Esophagus muscularis mucosa (tissue), 4 donors: ENCODE measurements at places on chromosomes 3 and 15. TPM values are rescaled to one million over a fixed set of nuclear protein-coding genes. Genes with fewer than 3 reads are reported as not detected.

DNA sequence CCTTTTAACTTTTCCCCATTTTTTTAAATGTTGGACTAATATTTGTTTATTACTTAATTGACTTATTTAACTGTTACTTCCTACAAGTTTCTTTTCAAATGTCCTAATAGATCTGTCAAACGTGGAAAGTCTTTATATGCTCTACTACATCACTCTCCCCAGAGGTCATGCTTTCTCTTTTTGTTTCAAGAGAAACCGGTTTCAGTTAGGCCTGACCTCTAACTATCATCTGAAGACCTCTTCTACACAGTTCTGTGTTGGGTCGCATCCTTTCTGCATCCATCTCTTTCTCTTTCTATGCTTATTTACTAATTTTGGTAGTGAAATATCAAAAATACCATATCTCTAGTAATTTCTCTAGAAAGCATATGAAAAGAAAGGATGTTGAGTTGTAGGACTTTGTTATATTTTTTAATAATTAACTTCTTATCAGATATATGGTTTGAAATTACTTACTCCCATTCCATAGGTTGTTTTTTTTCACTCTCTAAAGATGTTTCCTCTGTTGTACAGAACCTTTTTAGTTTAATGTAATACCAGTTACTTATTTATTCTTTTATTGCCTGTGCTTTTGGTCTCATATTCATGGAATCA, 781.2 kb upstream of the ARPP21 start:
- H3K36me3 ChIP-seq, result no peaks in the 10 kb centered on the region
- H3K27ac ChIP-seq, result no peak overlapping the region
- H3K27me3 ChIP-seq, result no peaks in the 10 kb centered on the region
- no peaks in the 10 kb centered on the region for H3K4me1 ChIP-seq

DNA sequence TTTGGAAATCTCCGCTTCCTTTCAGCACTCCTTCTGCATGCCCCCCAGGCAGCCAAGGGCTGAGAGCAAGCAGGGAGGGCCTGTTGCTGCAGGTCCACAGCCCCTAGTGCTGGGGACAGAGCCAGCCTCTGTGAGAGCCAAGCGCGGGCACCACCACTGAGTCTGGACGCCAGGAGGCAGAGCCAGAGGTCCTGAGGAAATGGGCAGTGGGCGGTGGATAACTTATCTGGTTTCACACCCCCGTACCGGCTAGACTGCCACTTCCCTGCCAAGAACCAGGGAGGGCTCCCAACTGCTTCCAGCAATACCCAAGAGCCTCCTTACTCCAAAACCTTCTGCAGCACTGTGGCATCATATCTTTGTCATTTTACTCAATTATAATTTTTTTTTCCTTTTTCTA, 141.6 kb upstream of the IGF1R start:
- H3K4me3 ChIP-seq, result no peak overlapping the region
- no peaks in the 10 kb centered on the region for H3K27me3 ChIP-seq
- H3K4me1 ChIP-seq, result no peaks in the 10 kb centered on the region
- H3K36me3 ChIP-seq, result no peaks in the 10 kb centered on the region
- DNase-seq, result peak; percentile 72

GRCh38 chr3:134369231-134369741, 5.0 kb downstream of the AMOTL2 start:
- no peaks in the 10 kb centered on the region for H3K27me3 ChIP-seq
- H3K36me3 ChIP-seq, result peaks cover 72% of the 10 kb centered on the region
- H3K4me1 ChIP-seq, result peaks cover 82% of the 10 kb centered on the region
- H3K4me3 ChIP-seq, result peak overlapping the region; percentile 81
- peak overlapping the region; percentile 98 for H3K27ac ChIP-seq

- H3K27ac ChIP-seq, result no peak overlapping the region
- no peak for DNase-seq
- no peak overlapping the region for H3K4me3 ChIP-seq
- H3K4me1 ChIP-seq, result no peaks in the 10 kb centered on the region
- no peaks in the 10 kb centered on the region for H3K36me3 ChIP-seq
These were observed 55.3 kb downstream of the SNTN start for GRCh38 chr3:63707731-63708130.

- peaks cover 14% of the 10 kb centered on the region for H3K27me3 ChIP-seq
- H3K36me3 ChIP-seq, result no peaks in the 10 kb centered on the region
- H3K27ac ChIP-seq, result no peak overlapping the region
- no peak overlapping the region for H3K4me3 ChIP-seq
- no peak for DNase-seq
- no peaks in the 10 kb centered on the region for H3K4me1 ChIP-seq
These were observed 17.5 kb downstream of the DNAJB8 start for GRCh38 chr3:128449111-128449638.

- no peaks in the 10 kb centered on the region for H3K36me3 ChIP-seq
- no peak overlapping the region for H3K27ac ChIP-seq
- no peaks in the 10 kb centered on the region for H3K4me1 ChIP-seq
- no peak overlapping the region for H3K4me3 ChIP-seq
- no peaks in the 10 kb centered on the region for H3K27me3 ChIP-seq
These were observed 125.4 kb downstream of the AGBL1 start for GRCh38 chr15:86205096-86205495.

GRCh38 chr15:64681424-64682024, 93.9 kb downstream of the RBPMS2 start:
- H3K36me3 ChIP-seq, result peaks cover 33% of the 10 kb centered on the region
- no peak for DNase-seq
- no peaks in the 10 kb centered on the region for H3K27me3 ChIP-seq
- H3K4me1 ChIP-seq, result peaks cover 26% of the 10 kb centered on the region

DNA sequence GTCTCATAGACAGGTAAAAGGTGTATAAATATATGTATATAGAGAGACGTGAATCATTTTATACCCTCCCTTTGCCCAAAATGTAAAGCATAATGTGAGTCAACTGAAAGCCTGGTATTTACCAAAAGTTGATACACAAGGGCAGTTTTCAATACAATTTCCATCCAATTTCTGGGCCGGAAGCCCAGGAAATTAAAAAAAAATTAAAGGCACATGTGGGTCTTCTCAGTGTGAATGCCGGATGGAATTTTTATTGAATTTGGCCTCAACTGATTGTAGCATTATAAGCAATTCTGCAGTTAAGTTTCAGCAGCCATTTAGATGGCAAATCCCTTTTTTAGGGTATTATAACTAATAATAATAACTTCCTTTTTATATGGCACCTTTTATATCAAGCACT, 3.3 kb upstream of the CNTN3 start:
- no peaks in the 10 kb centered on the region for H3K36me3 ChIP-seq
- H3K27me3 ChIP-seq, result peaks cover 22% of the 10 kb centered on the region
- peaks cover 15% of the 10 kb centered on the region for H3K4me1 ChIP-seq
- H3K27ac ChIP-seq, result no peak overlapping the region

DNA sequence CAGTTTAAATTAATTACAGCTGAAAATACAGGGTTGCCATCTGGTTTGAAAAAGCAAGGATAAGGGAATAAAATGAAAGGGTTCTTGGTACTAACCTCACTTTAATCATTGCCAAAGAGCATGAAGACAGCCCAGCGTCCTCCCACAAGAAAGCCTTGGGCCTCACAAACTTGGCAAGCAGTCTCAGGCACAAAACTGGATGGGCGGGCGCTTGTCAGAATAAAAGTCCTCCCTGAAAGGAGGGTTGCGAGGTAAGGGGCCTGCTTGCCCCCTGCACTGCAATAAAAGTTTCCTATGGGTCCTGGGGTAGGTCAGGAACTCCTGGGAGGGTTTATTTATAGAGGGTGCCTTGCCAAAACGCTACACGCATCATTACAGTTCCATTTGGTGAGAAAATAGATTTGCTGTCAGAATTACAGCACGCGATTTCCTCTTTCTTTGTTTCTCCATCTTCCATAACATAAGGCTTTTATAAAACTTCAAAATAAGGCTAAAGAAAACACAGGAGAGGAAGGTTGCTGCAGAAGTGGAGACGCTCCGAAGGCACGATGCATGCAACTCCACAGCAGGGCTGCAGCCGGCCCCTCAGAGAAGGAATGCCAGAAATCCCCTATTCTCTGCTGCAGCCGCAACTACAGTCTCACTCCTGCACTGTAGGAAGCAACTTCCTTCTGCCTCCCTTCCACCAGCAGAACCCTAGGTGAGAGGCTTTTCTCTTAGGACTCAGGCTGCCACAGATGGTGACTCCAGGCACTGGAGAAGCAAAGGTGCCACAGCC, 61.3 kb downstream of the VGLL4 start:
- H3K36me3 ChIP-seq, result no peaks in the 10 kb centered on the region
- DNase-seq, result no peak
- peak overlapping the region; percentile 45 for H3K4me3 ChIP-seq
- peak overlapping the region; percentile 70 for H3K27ac ChIP-seq
- peaks cover 82% of the 10 kb centered on the region for H3K4me1 ChIP-seq

MYL3 gene
- 9.5 TPM for total RNA-seq

STAB1 gene
- 127 TPM for total RNA-seq

DNA sequence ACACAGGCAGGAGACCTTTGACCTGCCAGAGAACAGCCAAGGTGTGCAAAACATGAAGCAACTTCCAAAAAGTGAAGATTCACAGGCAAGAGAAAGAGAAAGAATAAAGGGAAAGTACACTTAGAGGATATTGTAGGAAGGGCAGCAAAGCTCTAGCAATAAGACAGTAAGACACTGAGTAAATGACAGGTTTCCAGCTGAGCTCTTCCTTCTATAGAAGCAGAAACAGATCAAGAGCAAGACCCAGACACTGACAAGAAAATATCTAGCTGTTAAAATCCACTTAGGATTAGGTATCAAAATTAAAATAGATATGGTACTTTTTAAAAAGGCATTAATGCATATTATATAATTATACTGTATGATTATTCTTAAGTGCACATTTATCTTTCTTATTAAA, 333.4 kb downstream of the RAP2B start:
- no peak overlapping the region for H3K4me3 ChIP-seq
- DNase-seq, result no peak
- H3K36me3 ChIP-seq, result no peaks in the 10 kb centered on the region
- H3K4me1 ChIP-seq, result no peaks in the 10 kb centered on the region
- H3K27ac ChIP-seq, result no peak overlapping the region
- no peaks in the 10 kb centered on the region for H3K27me3 ChIP-seq

- no peaks in the 10 kb centered on the region for H3K36me3 ChIP-seq
- no peak for DNase-seq
- no peaks in the 10 kb centered on the region for H3K27me3 ChIP-seq
- no peaks in the 10 kb centered on the region for H3K4me1 ChIP-seq
- H3K27ac ChIP-seq, result no peak overlapping the region
- H3K4me3 ChIP-seq, result no peak overlapping the region
These were observed 28.2 kb upstream of the GOLGA6C start for GRCh38 chr15:75230016-75230343.

NR1I2 gene
- not detected for total RNA-seq

DNA sequence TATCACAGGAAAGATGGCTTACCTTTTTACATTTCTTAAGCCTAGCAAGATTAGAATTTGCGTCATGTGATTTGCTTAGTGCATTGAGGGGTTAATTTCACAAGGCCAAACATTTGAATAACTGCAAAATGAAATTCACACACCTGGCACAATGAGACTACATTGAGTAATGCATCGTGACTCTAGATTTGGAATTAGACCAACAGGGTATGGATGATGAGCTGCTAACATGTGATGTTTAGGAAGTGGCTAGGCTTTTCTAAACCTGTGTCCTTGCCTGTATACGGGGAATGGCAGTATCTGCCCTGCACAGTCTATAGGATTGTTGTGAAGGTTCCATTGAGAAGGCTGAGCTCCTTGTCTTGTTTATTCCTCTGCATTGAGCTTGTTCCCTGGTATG, 160.1 kb downstream of the MFSD1 start:
- H3K27ac ChIP-seq, result no peak overlapping the region
- no peaks in the 10 kb centered on the region for H3K27me3 ChIP-seq
- H3K4me1 ChIP-seq, result no peaks in the 10 kb centered on the region
- H3K4me3 ChIP-seq, result no peak overlapping the region

C3orf62 gene
- 3.1 TPM for total RNA-seq

SST gene
- total RNA-seq, result 1.8 TPM

LMAN1L gene
- 0.66 TPM for total RNA-seq

FOXL2 gene
- total RNA-seq, result not detected

ATRIP gene
- total RNA-seq, result 4.2 TPM

BCL2A1 gene
- total RNA-seq, result not detected

B3GALNT1 gene
- 6.2 TPM for total RNA-seq

- DNase-seq, result no peak
- no peak overlapping the region for H3K27ac ChIP-seq
- peaks cover under 1% of the 10 kb centered on the region for H3K4me1 ChIP-seq
- H3K4me3 ChIP-seq, result no peak overlapping the region
These were observed 15.9 kb downstream of the TM4SF4 start for GRCh38 chr3:149490260-149490971.

- H3K27ac ChIP-seq, result no peak overlapping the region
- no peaks in the 10 kb centered on the region for H3K27me3 ChIP-seq
- no peaks in the 10 kb centered on the region for H3K36me3 ChIP-seq
These were observed 169.2 kb downstream of the UBE2E2 start for GRCh38 chr3:23372285-23372684.

GRCh38 chr3:55875113-55875512, 388.0 kb upstream of the WNT5A start:
- H3K4me1 ChIP-seq, result peaks cover 23% of the 10 kb centered on the region
- H3K27ac ChIP-seq, result no peak overlapping the region
- H3K36me3 ChIP-seq, result no peaks in the 10 kb centered on the region
- H3K4me3 ChIP-seq, result no peak overlapping the region
- peak; percentile 53 for DNase-seq

CAND2 gene
- total RNA-seq, result 10.8 TPM

DNA sequence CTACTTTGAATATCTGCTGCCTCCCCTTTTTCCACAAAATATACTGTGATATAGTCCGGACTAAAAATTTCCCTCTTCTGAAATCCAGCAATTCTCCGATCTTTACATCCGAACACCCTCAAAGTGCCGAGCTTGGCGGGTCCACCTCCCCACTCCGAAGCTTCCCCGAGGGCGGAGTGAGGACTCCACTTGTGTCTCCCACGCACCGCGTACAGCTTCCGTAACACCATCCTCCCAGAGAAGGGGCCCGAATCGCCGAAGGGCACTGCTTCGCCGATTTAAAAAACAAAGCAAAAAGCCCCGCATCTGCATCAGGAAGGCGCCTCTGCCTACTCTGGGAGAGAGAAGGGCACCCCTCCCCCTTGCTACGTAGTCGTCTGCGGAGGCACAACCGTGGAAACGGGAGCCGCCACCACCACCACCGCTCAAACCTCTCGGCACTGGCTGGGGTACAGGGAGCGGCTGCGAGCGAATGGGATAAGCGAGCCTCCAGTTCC, 551 bp downstream of the NCBP2 start:
- H3K4me1 ChIP-seq, result peaks cover 38% of the 10 kb centered on the region
- peaks cover 6% of the 10 kb centered on the region for H3K27me3 ChIP-seq
- peak overlapping the region; percentile 97 for H3K27ac ChIP-seq
- no peak for DNase-seq

STOML1 gene
- total RNA-seq, result 7.9 TPM

CLEC3B gene
- 71.4 TPM for total RNA-seq

CRTC3 gene
- 54.8 TPM for total RNA-seq

DNA sequence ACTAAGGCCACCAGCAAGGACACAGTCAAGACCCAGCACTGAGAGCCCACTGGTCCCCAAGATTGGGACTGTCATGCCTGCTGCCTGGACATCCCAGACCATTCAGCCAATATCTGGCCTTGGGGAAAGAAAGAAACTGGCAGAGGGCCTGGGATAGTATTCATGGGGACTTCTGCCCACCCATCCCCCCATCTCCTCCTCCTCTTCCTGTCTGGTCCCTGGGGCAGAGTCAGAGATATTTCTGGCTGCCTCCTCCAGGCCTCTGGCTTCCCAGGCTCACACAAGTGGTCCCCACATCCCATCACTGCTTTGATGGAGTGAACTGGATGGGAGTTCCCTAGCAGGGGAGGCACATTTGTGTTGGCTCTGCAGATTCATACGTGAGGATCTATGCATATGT, 4.2 kb upstream of the RASL12 start:
- H3K27me3 ChIP-seq, result no peaks in the 10 kb centered on the region
- H3K4me1 ChIP-seq, result peaks cover 71% of the 10 kb centered on the region
- H3K27ac ChIP-seq, result peak overlapping the region; percentile 98
- no peaks in the 10 kb centered on the region for H3K36me3 ChIP-seq
